ENCODE measurements at places on chromosomes 7 and 10.

GRCh38 chr10:12938271-12938670, 63.2 kb downstream of the CCDC3 start:
- DNase-seq = no peak

DNA sequence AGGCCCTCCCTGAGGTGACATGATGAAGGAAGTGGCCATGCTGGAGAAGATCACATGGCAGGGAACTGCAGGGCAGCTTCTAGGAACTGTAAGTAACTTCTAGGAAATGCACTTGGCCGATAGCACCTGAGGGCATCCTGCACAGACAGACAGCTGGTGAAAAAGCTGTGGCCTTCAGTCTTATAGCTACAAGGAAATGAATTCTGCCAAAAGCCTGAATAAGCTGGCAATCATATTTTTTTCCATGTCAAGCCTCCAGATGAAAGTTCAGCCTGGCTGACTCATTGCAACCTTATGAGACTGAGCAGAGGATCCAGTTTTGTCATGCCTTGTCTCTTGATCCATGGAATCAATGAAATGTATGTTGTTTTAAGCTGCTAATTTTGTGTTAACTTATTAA, 91.1 kb upstream of the CACNA2D1 start:
- no peak for DNase-seq

GRCh38 chr7:80611779-80612178, 26.7 kb upstream of the CD36 start:
- DNase-seq = peak; percentile 77

GRCh38 chr7:35748371-35748770, 52.5 kb upstream of the SEPTIN7 start:
- DNase-seq = no peak

GRCh38 chr7:79711660-79712059, 258.2 kb upstream of the MAGI2 start:
- DNase-seq = no peak

- no peak for DNase-seq
Measured at GRCh38 chr7:35755711-35756110, 45.1 kb upstream of the SEPTIN7 start.

DNA sequence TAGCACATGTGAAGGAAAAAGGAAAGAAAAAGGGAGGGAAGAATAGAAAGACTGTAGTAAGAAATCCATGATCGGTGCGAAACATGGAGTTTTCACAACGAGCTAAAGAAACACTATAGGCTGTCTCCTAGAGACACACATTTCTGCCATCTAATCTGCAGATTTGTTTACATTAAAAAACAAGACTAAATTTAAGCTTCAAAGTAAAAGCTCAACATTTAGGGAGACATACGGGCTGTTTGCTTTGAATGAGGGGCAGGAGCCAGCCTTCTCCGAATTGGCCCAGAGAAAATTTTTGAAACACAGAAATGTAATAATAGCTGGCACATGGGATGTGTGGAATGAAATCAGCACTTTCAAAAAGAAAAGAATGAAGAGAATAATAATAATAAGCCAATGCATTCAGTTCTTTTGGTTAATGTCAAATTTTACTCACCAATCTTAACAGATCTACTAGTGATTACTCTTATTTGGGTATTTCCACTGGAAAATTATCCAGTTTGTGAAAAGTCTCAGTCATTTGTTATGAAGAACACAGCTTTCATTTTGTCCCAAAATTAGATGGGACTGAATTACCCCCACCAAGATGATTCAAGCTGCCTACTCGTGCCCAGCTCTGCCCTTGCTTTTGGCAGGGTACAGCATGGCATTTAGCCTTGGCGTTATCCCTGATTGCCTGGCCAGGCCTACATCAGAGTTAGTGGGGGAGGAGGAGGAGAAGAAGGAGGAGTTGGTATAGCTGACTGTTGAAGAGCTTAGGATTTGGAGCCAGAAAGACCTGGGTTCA, 47.1 kb downstream of the MTURN start:
- DNase-seq = no peak

- no peak for DNase-seq
Measured at GRCh38 chr7:134245253-134245652, 71.5 kb downstream of the SLC35B4 start.

GRCh38 chr10:75033399-75034130, 77.9 kb upstream of the SAMD8 start:
- no peak for DNase-seq

DNA sequence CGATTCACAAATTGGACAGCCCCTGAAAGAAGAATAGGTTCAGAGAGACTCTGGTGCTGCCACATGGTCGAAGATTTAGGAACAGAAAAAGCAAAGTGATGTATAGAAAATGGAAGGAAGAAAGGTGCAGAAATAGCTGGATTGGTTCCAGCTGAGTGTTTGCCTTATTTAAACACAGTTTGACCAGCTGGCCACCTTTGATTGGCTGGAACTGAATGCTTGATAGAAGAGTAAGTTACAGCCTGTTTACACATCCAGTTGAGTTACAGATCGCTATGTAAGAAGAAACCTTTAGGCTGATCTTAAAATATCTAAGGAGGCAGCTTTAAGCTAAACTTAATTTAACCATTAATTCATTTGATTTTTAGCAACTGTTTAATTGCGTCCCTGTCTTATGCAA, 40.3 kb upstream of the KAT6B start:
- peak; percentile 16 for DNase-seq

- no peak for DNase-seq
Measured at GRCh38 chr7:15603124-15603523, 41.3 kb upstream of the AGMO start.

GRCh38 chr10:21623291-21623690, 89.3 kb downstream of the MLLT10 start:
- no peak for DNase-seq

- no peak for DNase-seq
Measured at GRCh38 chr10:69405221-69405620, 11.5 kb downstream of the TACR2 start.

- DNase-seq = no peak
Measured at GRCh38 chr10:111116762-111117445, 40.1 kb downstream of the ADRA2A start.

- DNase-seq = no peak
Measured at GRCh38 chr10:22856444-22857074, 71.3 kb upstream of the ARMC3 start.

DNA sequence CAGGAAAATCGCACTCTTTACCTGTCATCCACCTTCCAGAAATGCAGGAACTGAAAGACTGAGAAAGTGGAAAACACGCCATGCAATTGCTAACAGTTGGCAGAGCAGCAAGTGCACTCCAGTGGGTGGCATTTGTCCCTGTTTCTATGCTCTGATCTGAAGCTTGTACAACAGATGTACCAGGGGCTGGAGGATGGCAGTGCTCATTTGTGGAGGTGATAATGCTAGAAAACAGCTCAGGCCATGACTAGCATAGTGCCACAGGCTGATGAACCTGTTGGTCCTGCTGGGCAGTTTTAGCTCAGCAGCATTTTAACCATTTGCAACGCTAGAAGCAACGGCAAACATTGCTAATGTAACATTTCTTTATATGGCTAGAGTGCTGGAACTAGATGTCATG, 199.9 kb upstream of the NRP1 start:
- no peak for DNase-seq

DNA sequence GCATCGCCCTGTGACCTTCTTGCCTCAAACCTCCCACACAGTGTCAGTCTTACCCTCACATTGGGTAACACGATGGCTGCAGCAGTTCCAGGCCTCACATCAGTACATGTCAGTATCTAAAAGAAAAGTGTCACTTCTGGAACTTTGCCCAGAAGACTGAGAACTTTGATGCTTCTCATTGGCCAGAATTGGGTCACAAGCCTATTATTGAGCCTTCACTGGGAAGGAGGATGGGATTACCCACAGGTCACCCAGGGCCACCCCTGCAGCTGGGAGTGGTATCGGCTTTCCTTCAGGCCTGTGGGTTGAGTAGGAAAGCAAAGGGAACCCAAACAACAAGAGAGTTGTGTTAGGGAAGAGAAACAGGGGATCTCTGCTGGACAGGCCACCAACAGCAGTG, 111.5 kb downstream of the NPY start:
- DNase-seq = no peak

DNA sequence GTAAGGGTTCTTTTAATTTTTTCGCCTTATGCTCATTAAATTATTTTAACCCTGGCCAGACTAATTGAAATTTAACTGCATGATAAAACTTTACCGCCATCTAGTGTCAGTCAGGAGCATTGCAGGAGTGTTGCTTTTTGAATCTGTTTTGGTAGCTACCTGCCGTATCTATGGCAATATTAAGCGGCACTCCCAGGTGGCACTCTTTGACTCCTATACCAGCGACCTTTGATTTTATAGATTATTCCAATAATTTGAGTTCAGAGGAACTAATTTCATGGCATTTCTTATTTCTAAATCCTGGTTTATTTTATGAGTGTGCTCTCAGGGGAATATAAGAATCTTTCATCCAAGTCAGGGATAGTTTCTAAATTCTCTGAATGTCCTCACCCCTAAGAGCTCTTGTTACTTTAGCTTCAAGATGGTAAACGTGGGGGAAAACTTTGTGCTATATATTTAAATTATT, 198.9 kb downstream of the REEP3 start:
- peak; percentile 57 for DNase-seq

GRCh38 chr10:60235001-60235400, 154.7 kb downstream of the ANK3 start:
- no peak for DNase-seq

- DNase-seq = peak; percentile 45
Measured at GRCh38 chr7:92833766-92834506, 2.4 kb downstream of the CDK6 start.

DNA sequence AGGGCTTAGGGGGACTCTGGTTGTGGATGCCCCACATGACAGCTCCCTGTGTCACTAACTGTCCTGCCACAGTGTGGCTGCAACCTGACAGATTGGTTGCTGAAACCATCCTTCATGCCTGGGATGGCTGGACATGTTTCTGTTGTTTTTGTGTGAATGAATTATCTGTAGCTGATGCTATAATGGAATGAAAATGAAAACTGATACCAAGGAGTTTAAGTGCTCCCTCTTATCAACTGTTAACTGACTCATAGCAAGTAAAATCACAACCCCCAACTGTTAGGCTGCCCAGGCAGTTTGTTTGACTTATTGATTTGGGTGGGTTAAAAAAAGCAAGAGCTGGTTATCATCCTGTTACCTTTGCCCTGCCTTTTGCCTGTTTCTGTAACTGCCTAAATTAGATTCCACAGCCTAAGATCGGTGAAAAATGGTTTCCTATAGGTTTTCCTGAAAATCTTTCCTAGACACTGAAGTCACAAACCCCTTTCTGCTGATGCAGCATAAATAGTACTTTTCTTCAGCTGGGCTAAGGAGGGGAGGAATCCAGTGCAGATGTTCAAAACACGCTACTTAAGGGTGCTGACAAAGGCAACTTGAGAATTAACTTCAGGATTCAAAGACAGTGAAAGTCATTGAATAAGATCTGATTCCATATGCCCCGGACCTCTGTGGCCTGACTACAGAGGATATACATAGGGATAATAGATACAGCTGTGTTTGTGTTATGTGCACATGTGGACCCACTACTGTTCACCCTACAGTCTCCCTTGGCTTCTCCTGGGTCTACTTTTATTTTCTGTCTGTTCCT, 5.7 kb downstream of the FRAT2 start:
- no peak for DNase-seq

- no peak for DNase-seq
Measured at GRCh38 chr7:144725070-144725469, 110.8 kb downstream of the TPK1 start.

GRCh38 chr7:27132214-27132613, 1.7 kb upstream of the HOXA4 start:
- no peak for DNase-seq

- no peak for DNase-seq
Measured at GRCh38 chr10:113096128-113096996, 146.3 kb downstream of the TCF7L2 start.

DNA sequence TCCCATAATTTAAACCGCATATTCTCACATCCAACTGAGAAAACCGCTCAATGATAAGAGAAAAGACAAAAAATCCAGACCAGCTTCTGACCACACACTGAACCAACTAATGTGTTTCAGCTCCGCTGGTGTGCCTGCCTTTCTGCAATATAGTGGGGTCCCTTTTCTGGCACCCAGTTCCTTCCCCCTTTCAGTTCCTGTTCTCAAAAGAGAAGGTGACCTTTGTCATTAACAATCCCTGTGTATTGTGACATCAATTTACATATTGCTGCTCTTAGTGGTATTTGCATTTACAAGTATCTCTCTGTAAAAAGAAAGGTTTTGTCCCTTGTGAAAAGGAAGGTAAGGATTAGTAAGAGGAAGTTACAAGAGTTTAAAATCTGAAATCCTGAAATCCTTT, 1.4 kb downstream of the PPP1R17 start:
- DNase-seq = no peak

- DNase-seq = no peak
Measured at GRCh38 chr10:79239924-79240581, 107.2 kb upstream of the PPIF start.

GRCh38 chr10:35268323-35268722, 68.0 kb upstream of the CCNY start:
- DNase-seq = no peak

DNA sequence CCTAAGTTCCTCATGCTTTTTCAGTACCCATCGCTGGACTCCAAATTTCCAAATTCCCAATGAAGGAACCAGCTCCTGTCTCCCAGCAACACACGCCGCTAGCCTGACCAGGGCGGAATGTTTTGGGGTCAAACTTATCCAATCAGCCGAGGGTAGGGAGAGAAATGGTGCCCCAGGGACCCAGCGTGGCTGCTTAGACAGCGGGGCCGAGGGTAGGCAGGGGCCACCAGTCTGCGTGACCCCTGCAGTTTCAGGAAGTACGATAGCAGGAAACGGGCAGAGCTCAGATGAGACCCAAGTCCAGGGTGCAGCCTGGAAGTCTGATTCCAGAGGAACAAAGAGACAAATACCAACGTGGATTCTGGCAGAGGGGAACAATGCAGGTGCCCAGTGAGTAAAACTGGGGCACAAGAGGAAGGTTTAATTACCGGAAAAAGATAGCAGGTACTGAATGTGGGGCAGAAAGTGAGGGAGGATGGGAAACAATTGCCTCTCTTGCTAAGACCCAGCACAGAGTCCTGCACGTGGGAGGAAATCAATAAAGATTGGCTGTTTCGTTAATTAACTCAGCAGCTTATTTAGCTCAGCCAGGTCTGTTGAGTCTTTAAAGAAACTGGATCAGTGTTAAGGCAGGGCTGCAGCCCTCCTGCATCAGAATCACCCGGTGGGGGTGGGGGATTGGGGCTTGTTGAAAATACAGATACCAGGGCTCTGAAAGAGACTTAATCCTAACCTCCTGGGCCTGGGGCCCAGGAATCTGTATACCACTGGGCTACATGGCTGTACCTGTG, 50.4 kb upstream of the NFE2L3 start:
- DNase-seq = no peak

DNA sequence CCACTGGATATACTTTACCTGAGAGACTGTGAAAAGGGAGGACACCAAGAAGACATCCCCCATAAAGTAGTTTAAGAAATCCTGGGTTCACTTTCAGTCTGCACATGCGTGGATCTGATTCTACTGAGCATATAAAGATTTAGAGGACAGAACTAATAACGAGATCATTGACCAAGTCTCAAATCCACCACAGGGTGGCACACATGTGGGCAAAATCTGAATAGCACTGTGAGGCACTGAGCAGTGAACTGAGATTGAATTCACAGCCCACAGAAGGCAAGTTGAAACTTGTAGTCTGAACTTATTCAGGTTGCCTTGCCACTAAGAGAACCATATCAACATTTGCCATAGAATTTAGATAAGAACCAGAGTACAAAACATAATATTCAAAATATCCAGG, 818.6 kb downstream of the GRID1 start:
- DNase-seq = peak; percentile 47

GRCh38 chr10:112643600-112644264, 196.7 kb downstream of the VTI1A start:
- DNase-seq = no peak

GRCh38 chr7:100430493-100431285, 1.1 kb downstream of the MEPCE start:
- no peak for DNase-seq

All from NCI-H748 treated with DMSO at 0.1 percent for 48 hours (cell line).